Bronchial epithelial cell (primary cell): ENCODE measurements at places on chromosomes 16 and 17. TPM values are rescaled to one million over a fixed set of nuclear protein-coding genes. Genes with fewer than 3 reads are reported as not detected.

GRAPL gene
- not detected in 2 replicates for total RNA-seq

PEMT gene
- total RNA-seq: 23.4 and 35.1 TPM in 2 replicates

WNT3 gene
- 0.79 and 1.0 TPM in 2 replicates for total RNA-seq

PRSS33 gene
- total RNA-seq: not detected in 2 replicates

PRSS53 gene
- total RNA-seq: 0.90 and 1.1 TPM in 2 replicates

RECQL5 gene
- 11.6 and 28.9 TPM in 2 replicates for total RNA-seq

DNA sequence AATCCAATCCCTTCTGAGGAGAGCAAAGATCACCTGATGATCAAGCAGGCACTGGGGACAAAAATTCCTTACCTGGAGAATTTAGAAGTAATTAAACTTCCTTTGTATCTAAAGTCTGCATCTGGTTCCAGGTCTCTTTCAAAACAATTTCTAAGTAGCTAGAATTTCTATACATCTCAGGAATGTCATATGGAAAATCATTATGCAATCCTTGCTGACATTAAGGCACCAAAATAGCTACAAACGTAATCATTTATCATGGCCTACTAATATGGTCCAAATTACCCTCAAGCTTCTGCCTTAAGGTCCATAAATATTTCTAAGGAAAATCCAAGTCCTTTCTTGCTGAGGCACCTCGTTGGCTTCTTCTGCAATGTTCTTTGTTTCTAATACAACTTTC lies 32.9 kb upstream of the YPEL2 start:
- DNase-seq: no peak

DNA sequence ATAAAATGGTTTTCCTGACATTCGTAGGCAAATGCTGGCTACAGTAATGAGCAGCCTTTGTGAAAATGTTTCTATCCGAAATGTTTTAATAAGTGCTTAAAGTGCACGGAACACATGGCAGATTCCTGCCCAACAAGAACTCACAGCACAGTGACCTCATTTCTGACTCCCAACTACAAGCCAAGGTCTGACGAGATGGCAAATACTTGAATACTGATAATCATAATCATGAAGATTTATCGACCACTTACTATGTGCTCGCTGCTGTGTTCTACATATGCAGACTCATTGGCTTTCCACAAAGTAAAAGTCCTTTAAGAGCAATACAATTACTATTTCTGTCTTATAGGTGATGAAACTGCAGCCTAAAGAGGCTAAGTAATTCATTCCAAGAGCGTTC lies 238.1 kb upstream of the CDH5 start:
- DNase-seq: no peak

DNA sequence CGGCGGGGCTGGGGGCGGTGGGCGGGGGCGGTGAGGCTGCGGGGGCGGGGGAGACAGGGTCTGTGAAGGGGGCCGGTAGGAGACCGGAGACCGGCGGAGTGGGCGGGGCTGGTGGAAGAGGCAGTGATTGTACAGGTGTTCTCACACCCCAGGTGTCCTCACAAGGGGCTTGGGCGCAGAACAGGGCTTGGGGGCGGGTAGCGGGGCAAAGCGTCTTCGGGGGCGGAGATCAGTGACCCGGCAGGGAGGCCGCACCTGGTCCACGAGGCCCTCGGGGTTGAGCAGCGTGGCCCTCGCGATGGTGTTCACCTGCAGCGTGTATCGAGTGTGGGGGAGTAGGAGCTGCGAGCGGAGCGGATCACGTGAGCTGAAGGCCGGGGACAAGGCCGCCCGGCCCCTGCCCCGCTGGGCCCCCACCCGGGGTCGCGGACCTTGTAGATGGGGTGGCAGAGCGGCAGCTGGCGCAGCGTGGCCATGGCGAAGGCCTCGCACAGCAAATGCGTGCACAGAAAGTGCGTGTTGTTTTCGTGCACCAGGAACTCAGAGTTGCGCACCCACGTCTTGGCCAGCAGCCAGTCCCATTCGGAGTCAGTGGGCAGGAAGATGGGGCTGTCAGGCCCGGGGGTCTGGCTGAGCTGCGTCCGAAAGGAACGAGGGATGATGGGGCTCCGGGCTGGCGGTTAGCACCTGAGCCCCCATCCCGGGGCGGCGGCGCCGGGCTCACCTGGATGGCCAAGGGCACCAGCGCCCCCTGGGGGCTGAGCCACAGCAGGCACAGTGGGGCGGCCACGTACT lies 8.5 kb downstream of the ALOXE3 start:
- DNase-seq: peak; percentile 42

DNA sequence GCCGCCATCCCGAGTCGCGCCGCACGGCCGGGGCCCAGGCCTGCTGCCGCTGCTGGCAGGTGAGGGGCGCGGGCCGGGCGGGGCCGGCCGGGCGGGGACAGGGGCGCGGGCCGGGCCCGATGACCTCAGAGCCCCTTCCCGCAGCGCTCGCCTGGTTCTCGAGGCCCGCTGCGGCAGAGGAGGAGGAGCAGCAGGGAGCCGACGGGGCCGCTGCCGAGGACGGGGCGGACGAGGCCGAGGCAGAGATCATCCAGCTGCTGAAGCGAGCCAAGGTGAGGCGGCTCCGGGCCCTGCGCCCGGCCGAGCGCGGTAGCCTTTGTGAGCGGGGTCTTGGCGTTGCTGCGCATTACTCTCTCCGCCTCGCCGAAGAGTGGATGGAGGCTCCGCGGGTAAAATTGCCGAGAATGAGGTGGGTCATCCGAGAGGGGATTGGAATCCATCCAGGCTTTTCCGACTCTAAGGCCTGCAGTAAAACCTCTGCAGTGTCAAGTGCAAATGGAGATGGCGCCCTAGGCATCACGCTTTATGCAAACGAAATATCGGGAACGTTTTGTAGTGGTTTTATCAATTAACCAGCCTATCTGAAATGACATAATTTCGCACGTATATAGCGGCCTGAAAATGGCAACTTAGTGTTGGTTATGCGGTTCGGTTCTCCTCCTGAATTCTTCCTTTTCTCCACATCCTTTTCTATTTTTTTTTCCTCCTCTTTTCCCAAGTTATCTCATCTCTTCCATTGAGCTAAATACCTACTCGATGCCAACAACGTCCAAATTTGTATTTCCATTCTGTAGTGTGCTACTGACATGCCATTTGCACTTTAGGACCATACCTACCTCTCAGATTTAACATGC lies 577 bp downstream of the TTC19 start:
- DNase-seq: no peak

- DNase-seq: peak; percentile 27
These were observed 12.7 kb upstream of the ARHGAP23 start for GRCh38 chr17:38415250-38416194.

- DNase-seq: no peak
These were observed 254.4 kb downstream of the SLC39A11 start for GRCh38 chr17:72838068-72838467.

- DNase-seq: peak; percentile 82
These were observed 96.8 kb downstream of the BRIP1 start for GRCh38 chr17:61766520-61766919.

GRCh38 chr17:19760746-19761145 lies 12.6 kb upstream of the ALDH3A1 start:
- DNase-seq: no peak

DNA sequence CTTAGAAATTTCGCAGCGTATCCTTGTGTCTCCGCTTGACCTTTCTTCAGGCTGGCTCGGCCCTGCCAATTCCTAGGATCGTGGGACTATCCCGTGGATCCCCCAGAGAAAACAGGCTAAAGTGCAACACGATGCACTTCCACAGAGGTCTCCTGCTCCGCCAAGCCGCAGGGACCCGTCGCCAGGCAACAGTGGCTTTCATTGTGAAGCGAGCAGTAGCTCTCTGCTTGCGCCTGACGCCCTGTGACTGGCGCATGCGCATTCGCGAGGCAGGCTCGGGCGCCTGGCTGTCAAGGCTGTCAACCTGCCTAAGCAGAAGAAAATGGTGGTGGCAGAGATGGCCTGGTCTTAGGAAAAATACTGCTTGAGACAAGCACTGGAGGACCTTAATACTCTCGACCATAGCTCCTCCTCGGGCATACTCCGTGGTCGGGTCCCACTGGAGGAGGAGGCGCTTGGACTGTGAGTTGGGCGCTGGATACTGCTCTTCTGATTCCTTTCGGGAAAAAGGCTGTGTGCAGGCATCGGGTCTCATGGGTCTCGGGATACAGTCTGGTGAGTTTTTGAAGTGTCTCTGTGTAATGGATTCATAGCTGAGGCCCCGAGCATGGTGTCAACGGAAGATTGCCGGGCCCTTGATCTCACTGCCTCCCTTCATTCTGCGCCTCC lies 2336.1 kb downstream of the TP53TG3F start:
- no peak for DNase-seq

- DNase-seq: peak; percentile 26
These were observed 13.4 kb upstream of the TMEM170A start for GRCh38 chr16:75477680-75478473.

GRCh38 chr17:31388770-31389656 lies 2.5 kb upstream of the RAB11FIP4 start:
- no peak for DNase-seq

- peak; percentile 62 for DNase-seq
These were observed 19.3 kb downstream of the SPECC1 start for GRCh38 chr17:20028443-20028842.

DNA sequence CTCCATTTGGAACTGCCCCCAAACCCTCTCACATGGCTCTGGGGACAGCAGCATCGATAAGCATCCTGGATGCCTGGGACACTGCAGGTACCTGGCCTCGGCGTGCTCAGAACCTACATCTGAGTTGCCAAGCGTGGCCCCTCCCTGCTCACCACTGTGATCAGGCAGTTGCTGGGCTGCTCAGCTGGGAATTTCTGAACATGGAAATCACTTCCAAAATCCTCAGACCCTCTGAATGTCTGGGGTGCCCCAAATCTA lies 6.3 kb downstream of the CDH5 start:
- no peak for DNase-seq

- DNase-seq: no peak
These were observed 66.1 kb upstream of the RPL38 start for GRCh38 chr17:74137416-74137815.

GRCh38 chr16:80303691-80304090 lies 237.1 kb upstream of the DYNLRB2 start:
- no peak for DNase-seq

GRCh38 chr16:57004387-57005250 lies 15.3 kb downstream of the NLRC5 start:
- DNase-seq: peak; percentile 77

GRCh38 chr16:8380311-8380710 lies 210.0 kb downstream of the TMEM114 start:
- DNase-seq: no peak

DNA sequence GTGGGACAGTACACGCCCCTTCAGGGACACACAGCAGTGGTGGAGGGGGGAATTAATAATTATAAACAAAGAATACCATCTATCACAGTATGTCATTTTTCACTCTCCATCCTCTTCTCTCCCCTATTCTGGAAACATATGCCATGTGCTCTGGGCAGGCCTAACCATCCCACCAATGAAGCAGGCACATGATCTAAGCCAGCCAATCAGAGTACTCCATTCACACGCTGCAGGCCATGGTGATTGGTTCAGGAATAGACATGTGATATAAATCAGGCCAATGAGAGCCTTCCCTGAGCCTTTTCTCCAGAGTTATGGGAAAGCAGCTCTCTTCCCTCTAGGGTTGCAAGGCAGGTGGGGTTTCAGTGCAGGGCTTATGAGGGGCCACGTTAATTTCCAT lies 36.5 kb downstream of the GSG1L start:
- DNase-seq: no peak

- DNase-seq: no peak
These were observed 2.3 kb upstream of the IRX3 start for GRCh38 chr16:54288835-54289241.
